Tracheal epithelial cell (primary cell): ENCODE measurements at places on chromosomes 2 and 18. TPM values are rescaled to one million over a fixed set of nuclear protein-coding genes. Genes with fewer than 3 reads are reported as not detected.

KCNJ13 gene
- total RNA-seq = not detected in 2 replicates

OBSL1 gene
- total RNA-seq = 14.3 and 31.8 TPM in 2 replicates

IGFBP5 gene
- total RNA-seq = 0.43 and 3.4 TPM in 2 replicates

MSH6 gene
- total RNA-seq = 26.6 and 34.5 TPM in 2 replicates

GRHL1 gene
- total RNA-seq = 14.1 and 45.8 TPM in 2 replicates

ALPP gene
- total RNA-seq = not detected in 2 replicates

INPP4A gene
- total RNA-seq = 15.1 and 16.6 TPM in 2 replicates

SPR gene
- total RNA-seq = 23.4 and 38.8 TPM in 2 replicates

ALPG gene
- under 0.01 TPM in 1 of 2 replicates, not detected in the other for total RNA-seq

MCEE gene
- total RNA-seq = 3.6 and 6.6 TPM in 2 replicates

SIX2 gene
- 5.3 and 10.7 TPM in 2 replicates for total RNA-seq

TRIM54 gene
- 0.24 and 0.43 TPM in 2 replicates for total RNA-seq

TMEM127 gene
- total RNA-seq = 15.6 and 18.3 TPM in 2 replicates

SNTG2 gene
- not detected in 2 replicates for total RNA-seq

KLHL29 gene
- 5.1 and 6.0 TPM in 2 replicates for total RNA-seq

IL36A gene
- total RNA-seq = 1.7 and 3.0 TPM in 2 replicates

PRSS56 gene
- total RNA-seq = not detected in 2 replicates

LRP2 gene
- total RNA-seq = under 0.01 TPM in 1 of 2 replicates, not detected in the other

POTEJ gene
- not detected in 2 replicates for total RNA-seq

LBX2 gene
- total RNA-seq = 1.2 and 3.2 TPM in 2 replicates

TSPYL6 gene
- not detected in 2 replicates for total RNA-seq

ANKRD29 gene
- 4.8 and 14.1 TPM in 2 replicates for total RNA-seq

TMEM169 gene
- total RNA-seq = 0.72 TPM in 1 of 2 replicates, not detected in the other
